ENCODE measurements at places on chromosomes 6 and 20.
A peak's percentile ranks its signal among the peaks of the same experiment; 100 is the strongest.

DNA sequence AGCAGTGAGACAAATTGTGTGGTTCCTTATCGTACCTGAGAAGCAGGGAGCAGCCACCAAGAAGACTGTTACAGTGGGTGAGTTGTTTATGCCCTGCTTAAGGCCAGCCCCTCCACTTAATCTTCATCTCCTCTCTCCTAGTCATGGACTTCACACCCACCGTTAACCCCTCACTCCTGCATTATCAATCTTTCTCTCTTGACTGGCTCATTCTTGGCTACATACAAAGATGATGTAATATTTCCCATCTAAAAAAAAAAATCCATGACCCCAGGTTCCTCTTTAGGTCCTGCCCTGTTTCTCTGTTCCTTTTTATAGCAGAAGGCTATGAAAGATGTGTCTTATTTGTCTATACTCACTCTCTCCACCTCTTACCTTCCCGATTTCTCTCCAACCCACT, 72.4 kb downstream of the SHLD1 start:
- DNase-seq = no peak

DNA sequence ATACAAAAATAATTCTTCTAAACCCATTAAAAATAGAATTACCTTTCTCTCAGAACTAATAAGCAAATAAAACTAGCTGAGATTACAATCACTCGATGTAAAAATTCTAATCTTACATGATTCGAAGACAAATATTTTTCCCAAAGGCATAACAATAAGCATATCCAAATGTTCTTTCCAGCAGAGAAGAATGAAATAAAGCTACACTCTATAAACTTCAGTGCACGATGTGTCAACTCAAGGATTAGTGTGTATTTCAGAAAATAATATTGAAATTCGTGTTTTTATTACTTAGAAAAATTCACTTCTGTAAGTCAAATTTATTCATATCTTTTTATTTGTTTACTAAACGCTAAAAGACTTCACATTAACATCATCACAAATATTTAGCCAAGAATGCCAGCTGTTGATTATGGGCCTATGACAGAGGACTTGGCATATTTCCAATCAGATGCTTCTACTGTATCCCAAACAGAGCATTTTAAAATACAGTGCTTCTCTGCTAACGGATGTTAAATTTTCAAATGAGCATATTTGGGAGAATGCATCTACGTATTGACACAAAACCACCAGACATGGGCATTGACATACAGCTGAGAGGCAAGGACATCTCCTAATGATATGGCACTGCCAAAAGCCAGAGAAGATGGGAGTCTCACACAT, 54.7 kb upstream of the PDE7B start:
- DNase-seq = no peak

- DNase-seq = no peak
These were observed 73.8 kb upstream of the CCN6 start for GRCh38 chr6:111980143-111980542.

DNA sequence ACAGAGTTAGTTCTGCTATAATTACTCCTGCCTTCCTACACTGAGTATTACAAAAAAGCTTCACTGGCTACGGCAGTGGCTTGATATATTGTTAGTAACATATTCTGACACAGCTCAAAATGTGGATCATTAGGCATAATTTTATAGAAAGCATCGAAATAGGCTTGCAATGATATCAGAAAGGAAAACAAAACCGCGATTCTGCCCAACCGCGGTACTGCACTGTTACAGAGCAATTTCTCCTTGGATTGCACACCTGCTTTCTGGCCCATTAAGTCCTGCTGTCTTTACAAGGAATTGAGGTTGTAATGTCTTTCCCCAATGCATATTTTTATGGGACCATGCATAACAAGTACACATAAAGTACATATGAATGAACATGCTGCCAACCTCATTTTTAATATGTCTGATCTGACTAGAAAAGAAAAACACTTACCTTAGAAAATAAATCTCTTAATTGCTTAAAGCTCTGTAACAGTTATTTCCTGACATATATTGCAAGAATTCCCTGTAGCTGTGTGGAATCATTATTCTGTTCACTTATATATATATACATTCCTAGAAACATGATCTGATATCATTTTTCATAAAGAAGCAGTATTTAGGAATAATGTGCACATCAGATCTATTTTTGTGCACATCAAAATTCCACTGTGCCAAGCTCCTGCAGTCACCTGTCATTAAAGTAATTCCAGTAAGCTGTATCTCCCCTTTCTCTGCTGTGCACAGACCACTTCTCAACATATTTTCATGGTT, 763.9 kb downstream of the HACE1 start:
- peak; percentile 54 for DNase-seq

- no peak for DNase-seq
These were observed 4.1 kb upstream of the ZNF512B start for GRCh38 chr20:63973636-63974401.

GRCh38 chr20:46549188-46549972, 1.1 kb downstream of the OCSTAMP start:
- DNase-seq = no peak

DNA sequence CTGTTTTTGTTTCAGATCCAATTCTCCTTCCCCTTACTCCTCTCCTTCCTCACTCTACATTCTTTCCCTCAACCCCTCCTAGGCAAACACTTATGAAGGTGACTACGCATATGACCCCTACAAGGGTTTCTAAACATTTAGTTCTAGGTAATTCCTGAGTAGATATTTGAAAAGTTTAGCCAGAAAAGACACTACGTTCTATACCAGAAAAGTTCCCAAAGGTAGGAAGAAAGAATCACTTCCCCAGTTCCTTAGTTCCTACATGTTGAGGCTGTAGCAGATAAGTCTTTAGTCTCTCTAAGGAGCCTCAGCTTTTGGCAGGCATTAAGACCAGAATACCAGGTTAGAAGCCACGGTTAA, 11.6 kb downstream of the POU3F2 start:
- DNase-seq = no peak

DNA sequence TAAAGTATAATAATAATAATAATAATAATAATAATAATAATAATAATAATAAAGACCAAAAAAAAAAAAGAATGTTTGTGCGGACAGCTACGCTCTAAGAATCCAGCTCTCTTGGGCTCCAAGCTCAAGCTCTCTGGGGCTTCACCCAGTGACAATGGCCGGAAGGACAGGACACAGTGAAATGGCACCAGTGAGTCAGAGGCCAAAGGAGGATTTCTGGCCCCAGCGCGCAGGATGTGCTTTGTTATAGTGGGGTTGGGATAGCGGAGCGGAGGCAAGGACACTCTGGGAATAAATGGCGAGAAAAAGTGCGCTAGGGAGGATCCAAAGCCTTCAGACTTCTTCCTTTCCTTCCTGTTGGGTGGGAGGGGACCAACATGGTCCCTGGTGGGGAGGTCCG, 38.2 kb downstream of the HLA-A start:
- DNase-seq = no peak

DNA sequence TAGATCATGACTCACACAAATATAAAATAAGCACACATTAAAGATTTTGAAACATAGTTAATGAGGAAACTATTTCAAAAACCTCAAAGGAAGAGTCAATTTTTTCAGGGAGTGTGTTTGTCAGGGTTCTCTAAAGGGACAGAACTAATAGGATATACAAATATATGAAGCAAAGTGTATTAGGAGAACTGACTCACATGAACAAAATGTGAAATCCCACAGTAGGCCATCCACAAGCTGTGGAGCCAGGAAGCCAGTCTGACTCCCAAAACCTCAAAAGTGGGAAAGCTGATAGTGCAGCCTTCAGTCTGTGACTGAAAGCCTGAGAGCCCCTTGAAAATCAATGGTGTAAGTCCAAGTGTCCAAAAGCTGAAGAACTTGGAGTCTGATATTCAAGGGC, 898.0 kb upstream of the EYS start:
- DNase-seq = no peak

GRCh38 chr6:34529665-34530327, 26.3 kb downstream of the SPDEF start:
- no peak for DNase-seq

- DNase-seq = peak; percentile 87
These were observed 231.0 kb upstream of the GMDS start for GRCh38 chr6:2476376-2476775.

GRCh38 chr6:53236241-53236640, 87.6 kb upstream of the GCM1 start:
- no peak for DNase-seq

DNA sequence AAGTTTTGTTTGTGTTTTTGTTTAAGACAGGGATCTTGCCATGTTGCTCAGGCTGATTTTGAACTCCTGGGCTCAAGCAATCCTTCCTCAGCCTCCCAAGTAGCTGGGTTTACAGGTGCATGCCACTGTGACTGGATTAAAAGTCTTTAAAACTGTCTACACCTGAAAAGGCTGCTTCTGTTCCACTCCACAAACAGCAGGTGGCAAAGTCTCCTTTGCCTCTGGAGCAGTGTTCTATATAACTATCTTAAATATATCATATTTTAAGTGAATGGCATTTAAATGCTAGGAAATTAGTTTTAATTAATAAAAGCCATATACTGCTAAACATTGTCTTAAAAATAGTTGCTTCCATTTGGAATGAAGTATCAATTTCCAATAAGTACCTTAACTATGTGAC, 89.2 kb upstream of the BCLAF1 start:
- no peak for DNase-seq

- no peak for DNase-seq
These were observed 260.1 kb upstream of the SGK1 start for GRCh38 chr6:134577998-134578397.

DNA sequence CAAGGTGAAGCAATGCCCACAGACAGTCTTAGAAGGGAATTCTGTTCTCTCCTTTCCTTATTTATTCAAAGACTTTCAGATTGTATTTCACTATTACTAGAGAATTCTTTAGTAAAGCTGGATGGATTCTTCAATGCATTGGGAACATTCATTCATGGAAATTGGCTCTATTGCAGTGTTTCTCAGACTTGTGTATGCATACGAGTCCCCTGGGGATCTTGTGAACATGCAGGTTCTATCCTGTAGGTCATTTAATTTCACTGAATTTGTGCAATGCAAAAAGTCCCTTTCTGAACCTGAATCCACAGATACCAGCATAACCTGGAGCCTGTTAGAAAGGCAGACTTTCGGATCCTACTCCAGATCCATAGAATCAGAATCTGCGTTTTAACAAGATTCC, 160.9 kb upstream of the AHI1 start:
- no peak for DNase-seq

GRCh38 chr6:113994934-113995342, 24.0 kb upstream of the HDAC2 start:
- no peak for DNase-seq

DNA sequence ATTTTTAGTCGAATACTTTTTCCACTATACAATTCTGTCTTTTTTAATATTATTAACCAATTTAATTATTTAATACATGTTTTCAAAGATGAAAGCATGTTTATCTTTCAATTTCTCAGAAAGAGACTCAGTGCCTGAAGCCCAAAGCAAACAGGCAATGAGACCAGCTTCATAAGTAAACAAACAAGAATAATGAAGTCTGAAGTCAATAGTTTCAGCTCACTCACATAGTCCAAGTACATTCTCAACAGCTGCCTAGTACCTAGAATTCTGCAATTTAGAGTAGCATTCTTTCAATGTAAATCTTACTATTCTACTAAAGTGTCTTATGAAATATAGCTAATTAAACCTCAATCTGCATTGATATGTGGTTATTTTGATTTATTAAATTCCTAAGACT, 626.5 kb upstream of the NRSN1 start:
- DNase-seq = no peak

DNA sequence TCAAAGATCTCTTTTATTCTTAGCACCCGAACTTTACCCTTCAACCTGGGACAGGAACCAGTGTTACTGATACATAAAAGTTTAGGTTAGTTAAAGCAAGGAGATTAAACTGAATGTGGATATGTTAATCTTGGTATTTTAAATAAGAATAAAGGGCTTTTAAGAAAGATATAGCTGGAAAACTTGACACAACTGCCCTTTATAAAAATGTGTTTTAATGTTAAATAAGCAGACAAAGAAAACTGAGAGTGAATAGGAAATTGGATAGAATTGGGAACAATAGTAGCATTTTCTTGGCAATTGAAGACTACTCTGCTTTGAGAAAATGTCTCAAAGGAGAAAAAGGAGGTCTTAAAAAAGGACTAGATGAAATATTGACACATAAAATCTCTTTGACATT, 45.9 kb upstream of the CRISP1 start:
- DNase-seq = no peak

GRCh38 chr6:136618086-136618485, 67.9 kb upstream of the MAP7 start:
- no peak for DNase-seq

- no peak for DNase-seq
These were observed 36.3 kb upstream of the SULF2 start for GRCh38 chr20:47821481-47822100.

- no peak for DNase-seq
These were observed 659.9 kb downstream of the EPM2A start for GRCh38 chr6:145075425-145075824.

- DNase-seq = no peak
These were observed 47.5 kb downstream of the DSTN start for GRCh38 chr20:17617212-17617867.

DNA sequence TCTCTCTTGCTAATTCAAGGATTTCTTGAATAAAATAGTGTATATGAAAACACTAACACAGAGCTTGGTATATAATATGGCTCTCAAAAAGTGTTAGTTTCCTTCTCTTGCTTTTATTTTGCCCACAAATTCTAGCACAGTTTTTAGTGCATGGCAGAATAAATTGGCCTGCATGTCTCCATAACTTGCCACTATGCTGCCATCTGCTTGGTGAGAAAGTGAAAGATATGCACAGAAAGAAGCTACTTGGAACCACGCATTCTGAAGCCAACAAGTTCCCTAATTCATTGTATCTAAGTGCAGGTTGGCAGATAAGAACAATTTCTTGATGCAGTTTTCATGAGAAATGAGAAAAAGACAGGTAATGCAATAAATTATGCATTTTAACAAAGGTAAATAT, 101.2 kb downstream of the EPHA7 start:
- DNase-seq = no peak

GRCh38 chr20:36435592-36436541, 105.5 kb upstream of the MYL9 start:
- peak; percentile 65 for DNase-seq

GRCh38 chr6:157223511-157223910, 99.8 kb downstream of the TMEM242 start:
- DNase-seq = no peak

DNA sequence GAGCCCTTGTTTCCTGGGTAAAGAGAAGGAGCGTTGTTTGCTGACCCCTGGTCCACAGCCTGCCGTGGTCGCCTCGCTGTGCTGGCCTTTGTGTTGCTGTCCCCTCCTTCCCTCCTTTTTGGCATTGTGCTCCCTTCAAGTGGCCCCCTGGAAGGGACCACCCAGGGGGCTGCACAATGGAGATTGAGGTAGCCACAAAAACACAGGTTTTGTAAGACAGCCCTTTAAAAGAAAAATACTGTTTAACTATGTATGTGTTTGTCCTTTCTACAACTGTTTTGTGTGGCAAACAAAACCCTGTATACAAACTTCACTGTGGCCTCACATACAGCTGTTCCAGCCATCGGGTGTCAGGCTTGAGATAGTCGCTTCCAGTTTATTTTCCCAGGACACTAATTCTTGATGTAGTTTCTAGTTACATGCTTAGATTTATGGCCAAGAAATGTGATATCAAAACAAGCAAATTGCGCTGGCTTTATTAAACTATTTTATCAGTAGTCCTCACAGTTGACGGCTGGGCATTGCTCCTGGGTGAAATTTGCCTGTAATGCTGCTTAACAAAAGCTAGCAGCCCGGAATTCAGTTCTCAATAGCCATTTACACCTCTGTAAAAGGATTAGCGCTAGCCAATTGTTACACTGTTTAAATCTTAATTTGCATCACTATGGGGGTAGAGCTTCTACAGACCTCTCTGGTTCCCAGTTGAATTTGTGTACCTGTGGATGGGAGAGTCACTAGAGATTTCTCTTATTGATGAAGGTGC, 64.1 kb downstream of the KIZ start:
- no peak for DNase-seq

- DNase-seq = no peak
These were observed 27.0 kb downstream of the KCNK15 start for GRCh38 chr20:44772636-44773035.

Data from NCI-H187 treated with DMSO at 0.1 percent for 48 hours (cell line).